ENCODE measurements at places on chromosomes 11 and 22.

DNA sequence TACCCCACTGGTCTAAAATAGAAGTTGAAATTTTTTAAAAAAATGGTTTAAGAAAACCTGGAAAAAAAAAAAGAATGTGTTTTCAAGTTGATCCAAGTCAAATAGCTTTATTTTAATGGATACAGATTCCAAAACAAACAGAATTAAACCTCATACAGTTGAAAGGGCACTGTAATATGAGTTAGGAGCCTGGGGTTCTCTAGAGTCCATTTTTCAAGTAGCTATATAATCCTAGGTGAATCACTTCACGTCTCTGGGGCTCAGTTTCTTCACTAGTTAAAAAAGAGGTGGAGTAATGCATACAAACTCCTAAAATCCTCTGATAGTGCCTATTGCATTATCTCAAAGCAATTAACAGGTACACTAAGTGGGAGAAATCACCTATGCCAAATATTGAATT lies 132.9 kb downstream of the BBOX1 start:
- DNase-seq, result no peak

DNA sequence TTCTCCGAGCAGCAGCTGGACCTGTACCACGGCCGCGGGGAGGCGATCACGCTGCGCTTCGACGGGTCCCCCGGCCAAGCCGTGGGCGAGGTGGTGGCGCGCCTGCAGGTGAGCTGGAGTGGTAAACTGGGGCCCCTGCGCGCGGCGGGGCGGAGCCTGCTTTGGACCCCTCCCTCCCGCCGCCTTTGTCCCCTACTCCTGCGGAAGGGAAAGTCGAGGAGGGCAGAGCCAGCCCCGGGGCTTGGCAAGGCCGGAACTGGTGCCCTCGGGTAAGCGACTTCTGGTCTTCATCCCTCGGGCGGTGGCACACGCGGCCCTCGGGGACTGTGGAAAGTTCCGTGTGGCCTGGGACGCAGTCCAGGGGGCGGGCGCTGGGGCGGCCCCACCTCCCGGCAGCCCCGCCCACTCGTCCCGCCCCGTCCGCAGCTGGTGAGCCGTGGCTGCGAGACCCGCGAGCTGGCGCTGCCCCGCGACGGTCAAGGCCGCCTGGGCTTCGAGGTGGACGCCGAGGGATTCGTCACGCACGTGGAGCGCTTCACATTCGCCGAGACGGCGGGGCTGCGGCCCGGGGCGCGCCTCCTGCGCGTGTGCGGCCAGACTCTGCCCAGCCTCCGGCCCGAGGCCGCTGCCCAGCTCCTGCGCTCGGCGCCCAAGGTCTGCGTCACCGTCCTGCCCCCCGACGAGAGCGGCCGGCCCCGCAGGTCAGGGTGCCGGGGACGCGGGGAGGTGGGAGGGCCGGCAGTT lies 9.2 kb downstream of the SIPA1 start:
- no peak for DNase-seq

- no peak for DNase-seq
These were observed 20.8 kb downstream of the ARVCF start for GRCh38 chr22:19995611-19996339.

DNA sequence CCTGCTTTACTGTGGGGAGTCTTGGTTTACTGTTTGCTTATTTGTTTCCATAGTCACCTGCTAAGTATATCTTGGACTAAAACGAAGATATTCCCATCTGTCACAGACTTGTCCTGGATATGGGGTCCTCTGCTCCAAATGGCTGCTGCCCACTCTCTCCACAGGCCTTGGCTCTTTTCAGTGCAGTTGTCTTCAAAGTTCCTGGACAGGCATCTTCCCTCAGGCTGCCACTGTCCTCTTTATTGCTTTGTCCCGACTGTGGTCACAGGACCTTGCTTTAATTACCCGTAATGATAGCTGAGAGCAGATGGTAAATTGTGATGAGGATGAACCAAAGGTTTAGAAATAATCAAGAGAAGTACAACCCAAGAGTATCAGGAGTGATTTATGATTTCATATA lies 713.9 kb upstream of the CCDC179 start:
- no peak for DNase-seq

- no peak for DNase-seq
These were observed 2.2 kb upstream of the ZFTA start for GRCh38 chr11:63770763-63771162.

- no peak for DNase-seq
These were observed 71.5 kb upstream of the RAB38 start for GRCh38 chr11:88246696-88247095.

GRCh38 chr22:19177164-19178064 lies 1.1 kb downstream of the SLC25A1 start:
- no peak for DNase-seq

DNA sequence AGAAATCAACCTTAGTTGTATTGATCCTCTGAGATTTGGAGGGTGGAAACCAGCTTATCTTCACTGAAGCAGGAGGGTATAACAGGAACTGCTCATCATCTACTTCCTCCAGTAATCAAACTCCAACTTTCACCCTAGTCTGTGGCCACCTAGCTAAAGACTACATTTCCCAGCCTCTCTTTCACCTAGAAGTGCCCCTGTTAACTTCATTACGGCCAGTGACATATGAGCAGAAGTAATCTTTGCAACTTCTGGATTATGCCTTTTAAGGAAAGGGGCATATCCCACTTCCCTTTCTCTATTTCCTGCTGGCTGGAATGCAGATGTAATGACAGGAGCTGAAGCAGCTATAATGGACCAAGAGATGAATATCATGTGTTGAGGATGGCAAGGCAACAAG lies 7.6 kb upstream of the VPS37C start:
- DNase-seq, result peak; percentile 38

DNA sequence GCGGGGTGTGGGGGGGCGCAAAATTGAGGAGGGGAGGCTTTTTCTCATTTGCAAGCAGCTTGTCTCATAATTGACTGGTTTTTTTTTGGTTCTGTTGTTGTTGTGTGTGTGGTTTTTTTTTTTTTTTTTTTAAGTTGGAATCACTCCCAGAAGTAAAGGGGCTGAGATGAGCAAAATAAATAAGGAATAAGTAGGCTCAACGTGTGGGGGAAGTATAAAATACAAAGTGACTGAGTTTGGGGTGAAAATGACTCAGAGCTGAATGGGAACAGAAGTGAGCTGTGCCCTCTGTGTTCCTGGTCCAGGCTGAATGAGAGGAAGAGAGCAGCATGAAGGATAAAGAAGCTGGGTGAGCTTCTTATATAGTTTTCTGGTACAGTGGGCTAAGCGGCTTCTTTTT lies 90.0 kb downstream of the GRIK4 start:
- no peak for DNase-seq

GRCh38 chr22:19776433-19777031 lies 16.0 kb downstream of the TBX1 start:
- DNase-seq, result peak; percentile 75

DNA sequence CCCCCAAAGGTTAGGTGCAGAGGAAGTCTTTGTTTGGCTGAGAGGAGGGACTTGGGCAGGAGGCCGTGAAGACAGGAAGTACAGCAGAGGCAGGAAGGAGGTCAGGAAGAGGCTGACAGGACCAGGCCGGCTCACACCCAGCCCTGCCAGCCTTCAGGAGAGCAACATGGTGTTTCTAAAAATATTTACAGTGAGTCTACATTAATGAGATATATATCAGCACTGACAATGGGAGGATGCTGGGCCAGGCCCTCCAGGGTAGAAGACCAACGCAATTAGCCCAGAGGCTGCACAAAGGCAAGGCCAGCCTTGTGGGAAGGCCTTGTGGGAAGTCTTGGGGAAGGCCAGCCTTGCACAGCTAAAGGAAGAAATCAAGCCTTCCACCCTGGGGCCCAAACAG lies 7.9 kb upstream of the APLNR start:
- no peak for DNase-seq

- no peak for DNase-seq
These were observed 15.6 kb downstream of the PANX1 start for GRCh38 chr11:94144216-94144615.

GRCh38 chr11:9528573-9529333 lies 44.7 kb upstream of the WEE1 start:
- DNase-seq, result no peak

DNA sequence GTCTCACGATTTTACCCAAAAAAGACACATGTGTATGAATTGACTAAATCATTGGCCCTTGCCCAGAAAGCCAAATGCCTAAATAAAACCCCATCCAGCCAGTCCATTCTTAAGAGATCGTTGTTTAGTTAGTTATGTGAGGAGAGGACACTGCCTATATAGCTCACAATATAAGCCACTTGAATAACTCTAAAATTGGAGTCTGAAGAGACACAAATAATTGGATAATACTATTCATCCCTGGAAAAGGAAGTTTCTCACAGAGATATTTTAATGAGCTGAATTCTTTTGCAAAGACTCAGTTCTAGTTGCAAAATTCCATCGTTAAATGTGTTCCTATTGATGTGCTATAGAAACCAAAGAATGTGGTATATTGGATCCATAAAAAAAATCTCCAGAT lies 176.7 kb downstream of the SOX6 start:
- no peak for DNase-seq

DNA sequence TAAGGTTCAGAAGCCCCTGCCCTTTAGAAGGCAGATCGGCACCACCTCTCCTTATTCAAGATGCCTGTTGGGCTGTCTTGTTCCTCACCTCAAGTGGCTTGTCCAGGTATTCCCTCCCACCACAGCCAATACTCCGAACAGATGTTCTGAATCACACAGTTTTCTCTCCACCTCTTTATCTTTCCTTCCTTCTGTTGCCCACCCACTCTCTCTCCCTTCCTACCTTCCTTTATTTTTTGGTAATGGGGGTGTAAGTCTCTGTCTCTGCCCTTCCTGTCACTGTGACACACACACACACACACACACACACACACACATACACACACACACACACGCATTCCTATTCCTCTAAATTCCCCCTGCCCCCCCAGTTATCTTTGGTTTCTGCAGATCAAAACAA lies 8.4 kb downstream of the BEST1 start:
- no peak for DNase-seq

- peak; percentile 49 for DNase-seq
These were observed 32.2 kb upstream of the AQP11 start for GRCh38 chr11:77557553-77557952.

DNA sequence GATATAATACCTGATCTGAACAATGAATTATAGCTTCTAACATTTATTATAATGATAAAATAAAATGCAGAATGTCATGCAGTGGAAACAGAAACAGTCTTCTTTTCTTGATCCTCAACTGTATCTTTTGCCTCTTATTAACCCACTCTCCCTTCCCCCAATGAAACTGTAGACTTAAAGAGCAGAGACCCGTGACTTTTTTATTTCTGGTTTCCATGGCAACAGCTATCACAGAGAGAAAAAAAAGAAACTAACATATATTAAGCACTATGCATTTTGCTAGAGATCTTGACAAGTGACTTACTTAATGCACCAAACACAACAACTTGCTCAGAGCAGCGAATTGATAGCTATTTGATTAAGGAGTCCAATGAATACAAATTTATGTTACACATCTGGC lies 69.3 kb downstream of the RAB38 start:
- no peak for DNase-seq

DNA sequence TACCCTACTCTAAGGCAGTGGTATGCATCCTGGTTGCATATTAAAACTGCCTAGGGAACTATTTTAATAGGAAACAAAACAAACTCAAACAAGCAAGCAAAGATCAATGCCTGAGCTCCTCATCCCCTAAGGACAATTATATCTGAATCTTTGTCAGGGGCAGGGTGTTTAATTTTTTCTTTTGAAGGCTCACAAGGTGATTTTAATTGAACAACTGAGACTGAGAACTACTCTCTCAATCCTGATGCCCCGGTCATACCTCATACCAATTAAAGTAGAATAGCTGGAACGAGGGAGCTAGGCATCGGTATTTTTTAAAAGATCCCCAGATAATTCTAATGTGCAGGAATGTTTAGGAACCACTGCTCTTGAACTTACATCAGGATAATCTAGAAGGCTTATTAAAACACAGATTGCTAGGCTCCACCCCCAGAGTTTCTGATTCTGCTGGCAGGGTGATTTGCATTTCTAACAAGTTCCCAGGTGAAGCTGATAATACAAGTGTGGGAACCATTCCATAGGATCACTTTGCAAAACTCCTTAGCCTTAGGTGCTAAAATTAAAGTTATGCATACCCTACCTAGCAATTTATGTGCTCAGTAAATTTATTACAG lies 416.5 kb downstream of the GUCY1A2 start:
- DNase-seq, result no peak

DNA sequence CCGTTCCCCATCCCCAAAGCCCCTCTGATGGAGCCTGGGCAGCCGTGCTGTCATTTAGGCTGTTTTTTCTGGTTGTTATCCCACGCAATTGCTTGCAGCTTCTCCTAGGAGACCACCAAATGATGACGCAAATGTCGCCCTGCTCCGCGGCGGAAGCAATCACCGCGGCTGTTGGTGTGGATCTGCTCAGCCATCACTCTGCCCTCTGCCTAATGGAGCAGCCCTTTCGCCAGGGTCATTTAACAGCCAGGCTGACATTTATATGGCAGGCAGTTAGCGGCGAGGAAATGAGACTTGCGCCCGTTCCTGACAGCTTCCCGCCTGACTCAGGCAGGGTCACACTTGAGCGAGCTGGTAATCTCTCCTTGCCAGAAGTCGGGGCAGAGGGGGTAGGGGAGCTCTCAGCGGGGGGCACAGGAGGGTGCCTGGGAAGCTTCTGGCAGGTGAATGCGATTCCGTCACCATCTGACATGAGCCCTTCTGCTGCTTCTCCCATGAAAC lies 97.9 kb upstream of the RTL6 start:
- DNase-seq, result no peak

- DNase-seq, result peak; percentile 30
These were observed 138.7 kb downstream of the TRIM44 start for GRCh38 chr11:35800970-35801953.

GRCh38 chr11:75204012-75204674 lies 36.4 kb upstream of the TPBGL start:
- DNase-seq, result no peak

GRCh38 chr11:58905011-58905720 lies 34.1 kb upstream of the GLYATL1 start:
- no peak for DNase-seq

DNA sequence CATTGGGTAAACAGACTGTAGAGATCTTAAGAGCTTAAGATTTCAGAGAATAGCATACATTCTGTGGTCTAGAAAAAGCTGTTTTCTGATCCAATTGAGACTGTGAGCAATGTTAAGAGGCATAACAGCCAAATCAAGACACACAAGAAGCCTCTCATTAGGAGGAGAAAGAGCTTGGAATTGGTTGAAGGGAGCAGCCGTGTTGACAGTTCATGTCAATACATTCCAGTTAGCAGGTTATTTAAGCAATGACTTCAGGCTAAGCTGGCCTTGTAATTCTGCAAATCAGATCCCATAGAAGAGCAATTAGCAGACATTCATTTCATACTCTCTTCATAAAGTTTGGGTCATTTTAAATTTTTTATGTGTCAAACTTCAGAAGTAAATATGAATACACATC lies 50.9 kb downstream of the ETS1 start:
- no peak for DNase-seq

Measured in hematopoietic multipotent progenitor cell treated with erythropoietin and hydrocortisone succinate and interleukin-3 and kit ligand, for 6 days (in vitro differentiated cells).